HT-29 (cell line): ENCODE measurements at places on chromosomes 11 and 22. TPM values are rescaled to one million over a fixed set of nuclear protein-coding genes. Genes with fewer than 3 reads are reported as not detected.

Gene HMGXB4
- total RNA-seq, result 7.0 and 8.1 TPM in 2 replicates

Gene TNNI2
- 4.6 and 17.2 TPM in 2 replicates for total RNA-seq

Gene PKDREJ
- not detected in 2 replicates for total RNA-seq

Gene MS4A3
- not detected in 2 replicates for total RNA-seq

Gene ART1
- total RNA-seq, result not detected in 2 replicates

Gene CCDC89
- total RNA-seq, result 0.13 TPM in 1 of 2 replicates, not detected in the other

Gene SLC37A2
- total RNA-seq, result 0.23 and 0.55 TPM in 2 replicates

DNA sequence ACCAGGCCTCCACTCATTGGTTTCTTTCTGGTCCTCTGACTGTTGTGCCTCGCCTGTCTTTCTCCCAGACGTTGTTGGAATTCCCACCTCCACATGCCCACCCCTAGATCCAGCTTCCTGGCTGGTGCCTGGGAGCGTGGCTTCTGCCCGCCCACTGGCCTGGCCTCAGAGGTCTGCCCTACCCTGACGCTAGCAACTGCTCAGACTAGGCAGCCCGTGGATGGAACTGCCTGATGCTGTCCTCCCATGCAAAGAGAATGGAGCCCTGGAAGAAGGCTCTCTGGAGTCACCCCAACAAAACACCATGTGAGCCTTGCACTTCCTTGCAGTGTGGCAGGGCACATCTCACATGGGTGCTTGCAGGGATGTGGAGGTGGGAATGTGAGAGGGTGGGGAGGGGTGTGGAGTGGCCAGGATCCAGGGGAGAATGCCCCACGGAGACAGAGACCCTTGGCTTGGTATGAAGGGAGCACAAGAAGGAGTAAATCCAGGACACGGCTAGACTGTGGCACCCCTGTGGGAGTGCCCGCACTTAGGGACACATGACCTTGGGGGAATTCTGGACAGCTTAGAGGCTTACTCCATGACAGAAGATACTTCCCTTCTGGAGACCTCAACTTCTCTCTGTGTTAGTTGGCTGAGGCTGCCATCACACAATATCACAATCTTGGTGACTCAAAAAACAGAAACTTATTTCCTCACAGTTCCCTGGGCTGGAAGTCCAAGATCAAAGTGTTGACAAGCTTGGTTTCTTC lies 22.5 kb upstream of the ADA2 start:
- no peak for DNase-seq

- no peak for DNase-seq
Measured at GRCh38 chr11:124612567-124613246, 1.5 kb downstream of the PANX3 start.

- no peak for DNase-seq
Measured at GRCh38 chr11:75996523-75997442, 181.8 kb downstream of the UVRAG start.

- DNase-seq, result no peak
Measured at GRCh38 chr11:6664551-6664950, 8.9 kb upstream of the DCHS1 start.

DNA sequence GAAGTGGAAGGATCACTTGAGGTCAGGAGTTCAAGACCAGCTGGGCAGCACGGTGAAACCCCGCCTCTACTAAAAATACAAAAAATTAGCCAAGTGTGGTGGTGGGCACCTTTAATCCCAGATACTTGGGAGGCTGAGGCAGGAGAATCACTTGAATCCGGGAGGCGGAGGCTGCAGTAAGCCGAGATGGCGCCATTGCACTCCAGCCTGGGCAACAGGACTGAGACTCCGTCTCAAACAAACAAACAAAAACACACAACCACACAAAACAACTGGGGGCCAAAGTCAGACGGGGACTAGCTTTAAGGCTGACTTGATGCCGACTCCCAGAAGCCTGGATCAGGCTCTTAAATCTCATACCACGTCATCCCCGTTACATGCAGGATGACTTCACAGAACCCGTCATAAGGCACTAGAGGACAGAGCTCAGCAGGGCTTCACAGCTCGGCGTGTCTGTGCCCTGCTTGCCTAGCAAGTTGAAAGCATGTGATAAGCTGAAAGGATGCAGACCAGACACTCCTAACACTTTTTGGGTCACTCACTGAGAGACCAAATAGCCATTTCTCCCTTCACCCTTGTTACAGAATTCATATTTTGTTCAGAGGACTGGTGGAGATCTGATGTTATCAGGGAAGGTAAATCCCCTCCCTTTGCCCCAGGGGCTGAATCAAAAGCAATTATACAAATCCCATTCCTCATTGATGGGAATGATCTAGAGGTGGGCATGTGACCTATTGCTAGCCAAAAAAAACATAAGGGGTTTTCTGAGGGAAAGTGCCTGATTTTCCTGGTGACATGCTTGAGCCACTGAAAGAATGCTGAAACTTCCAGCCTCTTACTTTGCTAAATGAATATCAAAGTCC lies 65.4 kb downstream of the GAB2 start:
- no peak for DNase-seq

DNA sequence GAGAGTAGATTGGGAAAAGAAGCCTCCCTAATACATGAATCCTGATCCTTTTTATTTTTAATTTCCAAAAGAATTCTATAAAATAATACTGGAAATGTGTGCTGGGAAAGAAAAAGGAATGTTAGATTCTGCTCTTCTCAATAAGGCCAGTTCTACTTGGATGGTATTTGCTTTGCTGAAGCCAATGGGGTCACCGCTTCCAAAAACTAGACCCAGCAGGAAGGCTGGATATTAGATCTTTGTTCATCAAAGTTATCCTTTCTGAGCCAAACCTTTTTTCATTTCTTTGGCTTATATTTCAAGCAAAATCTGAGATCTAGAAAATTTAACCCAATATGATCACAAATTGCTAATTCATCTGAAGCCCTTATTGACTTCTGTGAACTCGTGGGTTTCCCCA lies 41.4 kb downstream of the SCUBE2 start:
- no peak for DNase-seq

- DNase-seq, result no peak
Measured at GRCh38 chr11:132184079-132184478, 813.7 kb downstream of the NTM start.

GRCh38 chr22:45998638-45999378 lies 21.8 kb upstream of the WNT7B start:
- DNase-seq, result no peak

DNA sequence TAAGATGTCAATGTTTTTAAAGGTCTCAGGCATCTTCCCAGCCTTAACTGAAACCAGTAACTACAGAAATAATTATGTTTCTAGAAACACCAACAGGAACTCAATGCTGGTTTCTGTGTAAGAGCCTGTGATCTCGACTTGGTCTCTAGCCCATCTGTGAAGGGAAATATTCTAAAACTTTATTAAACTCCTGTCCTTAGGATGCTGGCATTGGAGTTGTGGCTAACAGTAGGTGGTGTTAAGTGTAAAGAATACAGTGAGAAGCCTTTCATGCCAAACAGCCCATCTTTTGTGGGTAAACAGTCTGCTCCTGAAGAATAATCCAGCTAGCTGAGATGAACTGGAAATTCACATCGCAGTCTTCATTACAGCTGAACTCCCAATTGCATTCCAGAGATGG lies 133.2 kb downstream of the ADAMTS15 start:
- DNase-seq, result no peak

GRCh38 chr22:16957781-16958180 lies 50.2 kb downstream of the GAB4 start:
- no peak for DNase-seq

- DNase-seq, result no peak
Measured at GRCh38 chr11:13782390-13783075, 114.1 kb downstream of the FAR1 start.

- DNase-seq, result no peak
Measured at GRCh38 chr11:36271794-36272407, 17.3 kb downstream of the COMMD9 start.

GRCh38 chr11:120558744-120559431 lies 47.3 kb downstream of the GRIK4 start:
- no peak for DNase-seq

- no peak for DNase-seq
Measured at GRCh38 chr11:29879560-29879959, 137.3 kb downstream of the KCNA4 start.

- no peak for DNase-seq
Measured at GRCh38 chr11:127135256-127135655, 134.7 kb upstream of the KIRREL3 start.

- DNase-seq, result no peak
Measured at GRCh38 chr11:104462341-104462740, 298.4 kb upstream of the PDGFD start.

GRCh38 chr22:36331912-36332622 lies 55.7 kb downstream of the MYH9 start:
- peak; percentile 62 for DNase-seq

GRCh38 chr11:41056892-41057569 lies 402.4 kb downstream of the LRRC4C start:
- DNase-seq, result no peak

GRCh38 chr11:134120143-134120850 lies 51.4 kb downstream of the JAM3 start:
- DNase-seq, result no peak

DNA sequence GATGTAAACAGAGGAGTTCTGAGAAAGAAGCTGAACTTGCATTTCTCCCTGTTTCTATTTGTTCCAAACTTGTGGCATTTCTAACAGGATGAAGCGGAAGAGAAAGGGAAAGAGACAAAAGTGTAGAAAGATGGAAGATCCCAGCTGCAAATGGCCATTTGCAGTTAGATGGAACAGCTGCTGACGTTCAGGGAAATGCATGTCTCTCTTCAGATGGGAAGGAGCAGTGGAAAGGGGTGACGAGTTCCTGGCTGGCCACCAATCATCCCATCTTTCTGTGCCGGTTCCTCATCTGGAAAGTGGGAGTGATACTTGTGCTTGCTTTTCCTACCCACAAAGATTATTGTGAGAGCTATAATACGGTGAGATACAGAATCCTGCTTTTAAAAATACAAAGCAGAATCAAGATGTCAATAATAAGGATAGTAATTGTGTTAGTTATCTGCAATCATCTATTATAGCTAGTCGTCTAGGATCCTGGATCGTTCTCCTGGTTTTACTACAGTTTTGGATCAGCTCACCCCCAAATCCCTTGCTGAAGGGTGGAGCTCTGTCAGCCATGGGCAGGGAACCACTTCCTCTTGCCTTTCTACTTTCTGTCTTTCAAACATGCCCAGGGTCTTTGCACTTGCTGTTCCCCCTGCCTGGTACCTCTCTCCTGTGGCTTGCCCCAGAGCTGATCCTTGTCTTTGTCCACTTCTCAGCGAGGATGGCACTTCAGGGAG lies 1.2 kb upstream of the TIMP3 start:
- DNase-seq, result no peak

- no peak for DNase-seq
Measured at GRCh38 chr11:125262194-125262829, 97.8 kb downstream of the PKNOX2 start.
